Left lobe of liver (tissue), 2 donors: ENCODE measurements at places on chromosomes 6 and 20.

DNA sequence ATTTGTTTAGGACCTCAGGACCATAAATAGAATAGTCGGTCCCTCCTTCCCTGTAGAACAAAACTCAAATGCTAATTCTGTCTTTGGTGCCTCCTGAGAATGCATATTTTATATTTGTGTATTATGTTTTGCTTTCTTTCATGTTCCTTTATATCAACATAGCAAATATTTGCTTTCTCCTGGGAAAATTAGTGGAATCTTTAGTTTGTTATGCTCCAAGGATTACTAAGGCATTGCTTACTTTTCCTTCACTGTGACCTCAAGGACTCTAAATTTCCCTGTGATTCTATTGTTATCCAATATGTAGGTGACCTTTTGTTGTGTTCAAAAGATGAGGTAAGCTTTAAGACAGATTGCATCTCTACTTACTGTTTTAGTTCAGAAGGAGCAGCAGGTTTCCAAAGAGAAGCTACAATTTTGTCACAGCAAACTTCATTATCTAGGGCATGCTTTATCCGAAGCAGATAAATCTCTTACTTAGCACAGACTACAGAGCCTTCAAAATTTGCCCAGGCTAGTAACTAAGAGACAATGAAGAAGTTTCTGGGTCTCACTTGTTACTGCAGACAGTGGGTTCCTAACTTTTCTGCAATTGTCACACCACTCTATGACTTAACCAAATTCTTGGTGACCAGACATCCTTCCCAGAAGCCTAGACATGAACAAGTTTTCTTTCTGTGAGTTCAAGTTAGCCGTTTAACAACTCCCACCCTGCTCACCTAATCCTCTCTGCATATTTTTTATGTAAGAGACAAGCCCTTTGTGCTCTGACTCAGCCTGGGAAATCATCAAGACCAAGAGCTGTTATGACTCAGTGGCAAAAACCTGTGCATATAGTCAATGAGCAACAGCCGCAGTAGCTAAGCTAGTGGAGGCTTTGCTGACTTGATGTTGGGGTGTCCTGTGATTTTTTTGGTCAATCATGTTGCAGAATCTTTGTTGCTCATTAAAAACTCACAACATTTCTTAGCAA lies 378.8 kb downstream of the QKI start:
- DNase-seq: no peak

- DNase-seq: no peak
Measured at GRCh38 chr6:153056308-153056707, 53.8 kb upstream of the MTRF1L start.

DNA sequence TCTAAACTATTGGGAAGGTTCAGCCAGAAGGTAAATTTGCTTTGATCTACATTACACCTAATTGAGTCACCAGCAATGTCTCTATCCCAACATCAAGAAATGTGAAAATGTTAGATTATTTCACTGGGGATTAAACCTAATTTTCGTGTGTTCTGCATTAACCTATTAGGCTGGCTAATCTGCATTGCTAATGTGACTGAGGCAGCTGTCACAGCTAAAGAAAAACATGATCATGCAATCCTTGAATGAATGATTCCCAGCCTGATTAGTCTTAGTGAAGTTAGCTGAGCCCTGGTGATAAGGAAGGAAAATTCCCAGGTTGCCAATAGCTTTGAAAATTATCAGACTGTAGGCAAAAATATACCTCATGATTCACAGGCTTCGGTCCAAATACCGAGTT lies 135.3 kb downstream of the LINC00237 start:
- no peak for DNase-seq

DNA sequence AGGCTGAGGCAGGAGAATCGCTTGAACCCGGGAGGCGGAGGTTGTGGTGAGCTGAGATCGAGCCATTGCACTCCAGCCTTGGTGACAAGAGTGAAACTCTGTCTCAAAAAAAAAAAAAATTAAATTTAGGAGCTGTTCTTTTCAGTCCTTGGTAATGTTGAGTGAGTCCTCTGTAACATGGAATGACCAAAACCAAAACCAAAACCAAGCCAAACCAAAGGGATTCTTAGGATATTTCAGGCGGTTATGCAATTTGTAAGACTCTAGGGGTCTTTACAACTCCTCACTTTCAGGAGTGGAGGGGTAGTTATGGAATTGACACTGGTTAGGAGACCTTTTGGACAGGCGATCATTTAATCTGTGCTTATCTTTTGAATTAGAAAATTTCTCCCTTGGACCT lies 15.8 kb downstream of the TIAM2 start:
- DNase-seq: no peak

DNA sequence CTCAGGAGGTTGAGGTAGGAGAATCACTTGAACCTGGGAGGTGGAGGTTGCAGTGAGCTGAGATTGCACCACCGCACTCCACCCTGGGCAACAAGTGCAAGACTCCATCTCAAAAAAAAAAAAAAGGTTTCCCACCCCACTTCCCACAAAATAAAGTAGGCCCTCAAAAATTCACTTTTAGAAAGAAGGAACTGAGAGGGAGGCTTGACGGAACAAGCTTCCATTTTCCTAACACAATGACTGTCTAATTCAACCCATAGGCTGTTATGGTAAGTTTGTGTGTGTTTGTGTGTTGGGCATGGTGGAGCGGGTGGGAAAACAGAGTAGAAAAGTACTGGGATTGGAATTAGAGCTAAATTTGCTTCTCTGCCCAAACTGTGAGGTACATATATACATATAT lies 98.4 kb upstream of the MAN1A1 start:
- DNase-seq: no peak

- no peak for DNase-seq
Measured at GRCh38 chr20:44650771-44651433, 597 bp downstream of the ADA start.

GRCh38 chr6:2733324-2733723 lies 17.4 kb downstream of the MYLK4 start:
- DNase-seq: no peak

GRCh38 chr6:45956663-45957062 lies 59.0 kb downstream of the CLIC5 start:
- no peak for DNase-seq

DNA sequence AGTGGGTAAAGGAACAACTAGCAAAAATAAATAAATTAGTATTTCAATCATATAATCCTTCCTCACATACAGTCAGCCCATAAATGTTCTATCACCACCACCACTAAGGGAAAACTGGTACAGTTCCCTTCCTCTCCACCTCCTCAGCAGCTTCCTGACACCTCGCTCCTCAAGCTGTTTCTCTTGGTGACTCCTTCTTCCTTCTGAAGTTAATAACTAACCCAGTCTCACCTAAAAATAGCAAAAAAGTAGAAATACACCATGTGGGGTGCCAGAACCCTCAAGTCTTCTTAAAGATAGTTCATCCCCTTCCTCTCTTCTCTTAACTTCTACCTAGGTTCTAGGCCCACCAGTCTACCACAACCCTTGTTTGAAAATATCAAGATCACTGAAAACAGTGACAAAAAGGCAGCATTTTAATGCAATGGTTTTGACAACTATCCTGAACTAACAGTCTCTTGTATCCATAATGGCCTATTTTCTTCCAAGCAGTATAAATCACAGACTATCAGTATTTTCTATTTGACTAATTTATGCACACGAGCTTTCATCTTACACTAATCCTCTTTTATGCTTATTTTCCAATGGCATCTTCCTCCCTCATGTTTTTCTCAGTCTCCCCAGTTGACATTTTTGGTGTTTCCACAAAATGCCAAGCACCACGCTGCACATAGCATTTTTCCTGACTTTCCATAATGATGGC lies 85.5 kb downstream of the KHDC1L start:
- no peak for DNase-seq

GRCh38 chr20:1618479-1618878 lies 1.3 kb downstream of the SIRPB1 start:
- no peak for DNase-seq

GRCh38 chr6:154950979-154951344 lies 44.2 kb upstream of the TIAM2 start:
- no peak for DNase-seq

DNA sequence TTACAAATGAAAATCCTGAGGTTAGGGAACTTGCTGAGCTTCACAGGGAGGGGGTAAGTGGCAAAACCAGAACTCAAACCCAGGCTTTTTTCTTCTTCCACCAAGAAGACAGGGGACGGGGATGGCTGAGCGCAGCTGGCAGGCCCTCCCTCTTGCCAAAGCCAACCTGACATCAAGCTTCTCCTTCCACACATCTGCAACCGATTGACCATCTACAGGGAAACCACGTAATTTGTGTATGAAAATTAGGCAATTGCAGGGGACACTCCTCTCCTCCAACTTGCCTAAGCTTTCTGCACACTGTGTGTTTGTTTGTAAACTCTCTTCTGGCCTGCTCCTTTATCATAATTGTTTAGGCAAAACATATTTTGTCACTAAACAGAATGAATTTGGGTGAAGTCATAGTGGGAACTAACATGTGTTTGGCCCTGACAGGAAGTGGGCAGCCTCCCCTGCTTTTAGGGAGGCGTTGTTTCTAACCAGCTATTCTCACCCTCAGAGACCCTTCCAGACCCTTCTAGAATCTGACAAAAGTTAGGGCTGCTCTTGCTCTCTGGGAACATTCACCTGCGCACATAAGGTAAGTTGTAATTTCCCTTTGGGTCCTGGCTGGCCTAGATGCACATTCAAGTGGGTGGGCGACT lies 18.9 kb downstream of the ZNF831 start:
- DNase-seq: no peak

- DNase-seq: no peak
Measured at GRCh38 chr20:37382482-37383120, 36.7 kb downstream of the SRC start.

DNA sequence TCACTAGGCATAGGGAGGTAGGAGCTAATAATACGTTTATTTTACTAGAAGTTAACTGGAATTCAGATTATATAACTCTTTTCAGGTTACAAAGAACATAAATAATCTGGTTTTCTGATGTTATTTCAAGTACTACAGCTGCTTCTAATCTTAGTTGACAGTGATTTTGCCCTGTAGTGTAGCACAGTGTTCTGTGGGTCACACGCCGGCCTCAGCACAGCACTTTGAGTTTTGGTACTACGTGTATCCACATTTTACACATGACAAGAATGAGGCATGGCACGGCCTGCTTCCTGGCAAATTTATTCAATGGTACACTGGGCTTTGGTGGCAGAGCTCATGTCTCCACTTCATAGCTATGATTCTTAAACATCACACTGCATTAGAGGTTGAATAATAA lies 1.1 kb downstream of the HFE start:
- no peak for DNase-seq

GRCh38 chr20:48035961-48036731 lies 250.9 kb upstream of the SULF2 start:
- no peak for DNase-seq

GRCh38 chr6:137121401-137121997 lies 51.9 kb downstream of the IL22RA2 start:
- DNase-seq: no peak

DNA sequence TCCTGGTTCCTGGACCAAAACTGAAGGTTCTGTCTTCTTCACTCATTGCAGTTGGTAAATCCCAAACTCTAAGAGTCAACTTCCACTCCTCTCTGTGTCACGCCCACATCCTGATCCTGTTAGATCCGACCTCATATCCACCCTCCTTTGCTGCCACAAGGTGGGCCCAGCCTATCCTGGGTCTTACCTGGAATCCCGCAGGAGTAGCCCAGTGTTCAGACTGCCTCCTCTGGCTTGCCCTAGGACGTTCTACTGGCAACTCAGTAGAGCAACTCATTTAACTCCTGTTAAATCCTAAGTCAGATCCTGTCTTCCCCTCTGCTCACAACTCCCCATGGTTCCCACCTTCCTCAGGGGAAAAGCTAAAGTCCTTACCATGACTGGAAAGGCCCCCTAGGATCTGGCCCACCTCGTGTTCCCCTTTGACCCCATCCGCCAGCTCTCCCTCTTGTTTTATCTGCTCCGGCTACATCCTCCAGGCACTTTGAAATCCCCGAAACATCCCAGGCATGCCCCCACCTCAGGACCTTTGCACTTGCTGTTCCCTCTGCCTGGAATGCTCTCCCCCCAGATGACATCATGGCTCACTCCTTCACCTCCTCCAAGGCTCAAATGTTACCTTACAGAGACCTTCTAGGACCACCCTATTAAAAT lies 43.9 kb downstream of the TFEB start:
- DNase-seq: no peak

GRCh38 chr20:56911946-56912345 lies 282.8 kb downstream of the TFAP2C start:
- no peak for DNase-seq

- DNase-seq: no peak
Measured at GRCh38 chr6:148524976-148525375, 182.3 kb downstream of the SASH1 start.

GRCh38 chr6:4426968-4427367 lies 291.6 kb upstream of the ECI2 start:
- no peak for DNase-seq

- DNase-seq: no peak
Measured at GRCh38 chr6:144159742-144160141, 9.4 kb downstream of the STX11 start.

DNA sequence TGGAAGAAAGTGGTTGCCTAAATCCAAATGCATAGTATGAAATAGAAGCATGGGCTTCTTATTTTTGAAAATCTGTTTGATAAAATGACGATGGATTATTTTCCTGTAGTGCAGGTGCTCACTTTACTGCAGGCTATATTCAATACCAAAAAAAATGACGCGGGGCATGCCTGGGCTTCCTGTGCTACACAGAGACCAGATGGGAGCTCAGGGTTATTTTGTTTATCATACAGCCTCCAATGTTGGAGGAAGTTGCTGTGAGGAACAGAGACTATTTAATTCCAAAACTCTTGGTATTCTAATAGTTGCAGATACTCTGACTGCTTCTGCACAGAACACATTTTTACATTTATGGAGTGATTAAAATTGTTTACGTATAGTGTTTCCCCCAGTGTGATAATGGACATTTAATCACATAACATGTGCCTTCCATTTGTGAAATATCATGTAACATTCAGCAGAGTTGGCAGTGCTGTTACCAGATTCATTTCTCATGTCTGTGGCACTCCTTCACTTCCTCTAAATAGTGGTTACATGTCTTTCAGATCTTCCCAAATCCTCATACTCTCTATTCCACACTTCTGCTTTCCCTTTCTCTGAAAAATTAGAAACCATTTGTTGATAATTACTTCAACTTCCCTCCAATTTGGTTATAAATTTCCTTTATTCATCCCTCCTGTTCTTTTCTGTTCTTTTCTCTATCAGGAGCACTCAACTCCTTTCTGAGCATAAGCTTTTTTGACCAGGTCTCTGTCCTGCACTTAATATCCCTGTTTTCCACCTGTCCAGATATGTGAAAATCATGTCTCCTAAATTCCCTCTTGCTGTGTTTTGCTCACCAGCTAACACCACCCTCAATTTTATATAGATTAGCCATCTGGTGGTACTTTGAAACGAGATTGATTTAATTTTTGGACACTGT lies 121.6 kb downstream of the ADGRB3 start:
- DNase-seq: no peak

GRCh38 chr6:123529843-123530242 lies 106.9 kb downstream of the TRDN start:
- DNase-seq: no peak

DNA sequence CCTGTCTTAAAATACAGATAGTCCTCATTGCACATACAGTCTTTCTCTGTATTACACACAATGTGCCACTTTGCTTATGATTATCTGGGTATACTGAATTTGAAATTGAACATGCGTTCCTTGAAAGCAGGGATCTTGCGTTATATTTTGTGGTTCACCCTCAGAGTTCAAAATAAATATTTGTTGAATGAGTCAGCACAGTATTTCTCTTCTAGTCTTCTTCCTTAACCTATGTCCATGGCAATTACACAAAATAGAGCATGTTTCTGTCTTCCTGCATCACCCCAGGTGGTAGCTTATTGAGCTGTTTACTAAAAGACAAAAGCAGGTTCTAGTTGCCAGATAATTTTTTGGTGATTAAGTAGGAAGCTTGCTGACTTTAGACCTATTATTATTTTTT lies 272.9 kb upstream of the FERMT1 start:
- no peak for DNase-seq
